ENCODE measurements at places on chromosomes 6 and 20. TPM values are rescaled to one million over a fixed set of nuclear protein-coding genes. Genes with fewer than 3 reads are reported as not detected.

- no peak for DNase-seq
These were observed 18.1 kb downstream of the SNX3 start for GRCh38 chr6:108242721-108243120.

DNA sequence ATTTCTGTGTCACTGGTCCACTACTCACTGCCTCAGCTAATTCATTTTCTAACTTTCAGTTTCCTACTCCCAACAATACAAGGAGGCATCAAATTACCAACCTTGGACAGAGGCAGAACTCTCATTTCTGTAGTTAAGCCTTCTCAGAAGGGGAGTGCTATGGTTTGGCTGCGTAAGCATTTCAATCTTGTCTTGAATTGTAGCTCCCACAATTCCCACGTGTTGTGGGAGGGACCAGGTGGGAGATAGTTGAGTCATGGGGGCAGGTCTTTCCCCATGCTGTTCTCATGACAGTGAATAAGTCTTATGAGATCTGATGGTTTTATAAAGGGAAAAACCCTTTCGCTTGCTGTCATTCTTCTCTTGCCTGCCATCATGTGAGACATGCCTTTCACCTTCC lies 22.9 kb downstream of the HLA-DRA start:
- no peak for DNase-seq

DNA sequence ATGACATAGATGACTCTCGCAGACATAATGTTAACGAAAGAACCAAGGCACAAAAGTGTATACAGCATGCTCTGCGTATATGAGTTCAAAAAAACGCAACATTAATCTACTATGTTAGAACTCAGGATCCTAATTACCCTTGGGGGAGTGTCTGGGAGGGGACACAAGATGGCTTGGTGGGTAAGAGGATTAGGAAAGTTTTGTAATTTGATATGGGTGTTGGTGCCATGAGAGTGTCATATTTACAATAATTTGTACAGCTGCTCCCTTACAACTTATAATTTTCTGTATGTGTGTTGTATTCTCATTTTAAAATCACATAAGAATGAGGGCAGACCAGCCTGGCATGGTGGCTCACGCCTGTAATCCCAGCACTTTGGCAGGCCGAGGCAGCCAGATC lies 38.6 kb downstream of the TFEB start:
- no peak for DNase-seq

GRCh38 chr6:107360476-107360875 lies 98.9 kb downstream of the PDSS2 start:
- DNase-seq: no peak

DNA sequence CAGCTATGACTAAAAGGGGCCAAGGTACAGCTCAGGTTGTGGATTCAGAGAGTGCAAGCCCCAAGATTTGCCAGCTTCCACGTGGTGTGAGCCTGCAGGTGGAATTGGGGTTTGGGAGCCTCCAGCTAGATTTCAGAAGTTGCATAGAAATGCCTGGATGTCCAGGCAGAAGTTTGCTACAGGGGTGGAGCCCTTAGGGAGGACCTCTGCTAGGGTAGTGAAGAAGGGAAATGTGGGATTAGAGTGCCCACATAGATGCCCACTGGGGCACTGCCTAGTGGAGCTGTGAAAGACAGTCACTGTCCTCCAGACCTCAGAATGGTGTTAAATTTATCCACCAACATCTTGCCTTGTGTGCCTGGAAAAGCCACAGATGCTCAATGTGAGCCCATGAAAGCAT lies 255.1 kb downstream of the BMP2 start:
- no peak for DNase-seq

DNA sequence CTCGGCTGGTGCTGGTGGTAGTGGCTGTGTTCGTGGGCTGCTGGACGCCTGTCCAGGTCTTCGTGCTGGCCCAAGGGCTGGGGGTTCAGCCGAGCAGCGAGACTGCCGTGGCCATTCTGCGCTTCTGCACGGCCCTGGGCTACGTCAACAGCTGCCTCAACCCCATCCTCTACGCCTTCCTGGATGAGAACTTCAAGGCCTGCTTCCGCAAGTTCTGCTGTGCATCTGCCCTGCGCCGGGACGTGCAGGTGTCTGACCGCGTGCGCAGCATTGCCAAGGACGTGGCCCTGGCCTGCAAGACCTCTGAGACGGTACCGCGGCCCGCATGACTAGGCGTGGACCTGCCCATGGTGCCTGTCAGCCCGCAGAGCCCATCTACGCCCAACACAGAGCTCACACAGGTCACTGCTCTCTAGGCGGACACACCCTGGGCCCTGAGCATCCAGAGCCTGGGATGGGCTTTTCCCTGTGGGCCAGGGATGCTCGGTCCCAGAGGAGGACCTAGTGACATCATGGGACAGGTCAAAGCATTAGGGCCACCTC lies 8.8 kb downstream of the NPBWR2 start:
- DNase-seq: no peak

Gene COL9A1
- total RNA-seq: not detected

Gene SSTR4
- total RNA-seq: not detected

Gene L3MBTL3
- 15.6 TPM for total RNA-seq

Data from adrenal gland (tissue), 19 donors.